ENCODE measurements at places on chromosomes 13 and 19.

DNA sequence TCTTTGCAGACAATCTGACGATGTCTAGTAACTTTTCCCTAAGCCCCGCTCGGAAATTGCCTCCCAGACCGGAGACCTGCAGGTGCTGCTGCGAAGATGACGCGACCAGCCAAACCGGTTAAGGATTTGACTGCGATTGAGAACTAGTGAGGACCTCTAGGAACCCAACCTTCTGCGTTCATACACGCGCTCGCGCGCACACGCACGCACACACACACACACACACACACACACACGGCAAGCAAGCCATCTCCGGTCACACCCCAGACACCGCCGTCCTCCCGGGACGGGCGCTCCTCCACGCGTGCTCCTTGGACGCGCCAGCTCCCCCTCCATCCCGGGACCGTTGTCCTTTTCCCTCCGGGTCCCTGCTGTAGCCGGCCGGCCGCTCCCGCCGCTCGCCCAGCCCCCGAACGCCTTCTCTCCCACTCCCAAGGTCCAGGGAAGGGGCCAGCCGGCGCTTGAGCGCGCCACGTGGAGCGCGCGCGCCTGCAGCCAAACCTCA is 1.2 kb downstream of the TBC1D4 start:
- DNase-seq = no peak

DNA sequence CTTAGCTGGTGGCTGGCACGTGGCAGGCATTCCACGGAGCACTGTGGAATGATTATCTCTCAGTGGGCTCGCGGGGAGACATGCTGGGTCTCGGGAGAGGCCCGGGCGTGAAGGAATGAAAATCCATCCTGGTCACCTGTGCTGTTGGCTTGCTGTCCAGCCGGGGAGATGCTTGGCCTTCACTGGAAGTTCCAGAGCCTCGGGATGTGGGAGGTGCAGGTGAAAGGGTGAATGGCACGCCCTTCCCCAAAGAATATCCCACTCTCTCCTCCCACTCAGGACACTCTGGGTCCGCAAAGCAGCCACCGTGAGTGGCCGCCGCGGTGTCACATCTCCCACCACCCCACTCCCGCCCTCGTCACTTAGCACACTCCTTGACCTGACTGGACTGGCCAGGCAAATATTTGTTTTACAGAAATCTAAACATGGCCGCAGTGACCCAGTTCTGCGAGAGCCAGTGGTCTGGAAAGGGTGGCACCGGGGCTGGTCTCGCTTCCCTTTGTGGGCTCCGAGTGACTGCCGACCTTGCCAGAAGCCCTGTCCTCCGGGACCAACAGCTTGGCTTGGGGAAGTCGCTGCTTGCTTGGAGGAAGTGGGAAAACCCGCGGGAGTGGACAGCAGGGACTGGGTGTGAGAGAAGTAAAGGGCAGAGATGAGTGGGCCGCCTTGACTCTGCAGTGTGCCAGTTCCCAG is 8.0 kb downstream of the DPP9 start:
- no peak for DNase-seq

GRCh38 chr19:41933693-41934426 is 5.6 kb upstream of the ERFL start:
- no peak for DNase-seq

GRCh38 chr19:1214862-1215731 is 9.5 kb downstream of the STK11 start:
- DNase-seq = no peak

GRCh38 chr13:110415669-110416068 is 108.6 kb downstream of the COL4A2 start:
- DNase-seq = no peak

DNA sequence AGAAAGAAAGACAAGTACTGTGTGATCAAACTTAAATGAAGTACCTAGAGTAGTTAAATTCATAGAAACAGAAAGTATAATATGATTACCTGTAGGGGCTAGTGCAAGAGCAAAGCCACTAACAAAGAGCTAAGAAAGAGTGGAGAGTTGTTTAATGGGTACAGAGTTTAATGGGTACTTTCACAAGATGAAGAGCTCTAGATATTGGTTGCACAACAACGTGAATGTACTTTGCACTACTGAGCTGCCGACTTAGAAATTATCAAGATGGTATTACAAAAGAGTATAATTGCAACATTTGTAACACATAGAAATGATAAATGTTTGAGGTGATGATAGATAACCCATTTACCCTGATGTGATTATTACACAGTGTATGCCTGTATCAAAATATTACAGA is 140.3 kb upstream of the GPC6 start:
- no peak for DNase-seq

DNA sequence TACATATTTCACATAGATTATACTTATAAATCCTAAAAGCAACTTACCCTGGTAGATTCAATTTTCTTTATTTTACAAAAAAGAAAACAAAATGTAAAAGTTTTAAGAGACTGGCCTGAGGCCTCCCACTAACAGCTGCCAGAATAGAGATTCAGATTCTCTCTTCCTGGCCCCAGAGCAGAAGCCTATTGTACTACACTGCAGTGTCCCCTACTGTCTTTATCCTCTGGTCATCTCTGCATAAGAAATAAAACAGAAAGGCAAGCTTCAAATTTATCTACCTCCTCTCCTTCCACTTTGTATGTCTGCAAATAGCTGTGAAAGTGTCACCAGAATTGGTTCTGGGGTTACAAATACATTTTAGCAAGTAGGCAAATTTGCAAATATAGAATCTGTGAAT is 1004.1 kb upstream of the PCDH9 start:
- DNase-seq = no peak

DNA sequence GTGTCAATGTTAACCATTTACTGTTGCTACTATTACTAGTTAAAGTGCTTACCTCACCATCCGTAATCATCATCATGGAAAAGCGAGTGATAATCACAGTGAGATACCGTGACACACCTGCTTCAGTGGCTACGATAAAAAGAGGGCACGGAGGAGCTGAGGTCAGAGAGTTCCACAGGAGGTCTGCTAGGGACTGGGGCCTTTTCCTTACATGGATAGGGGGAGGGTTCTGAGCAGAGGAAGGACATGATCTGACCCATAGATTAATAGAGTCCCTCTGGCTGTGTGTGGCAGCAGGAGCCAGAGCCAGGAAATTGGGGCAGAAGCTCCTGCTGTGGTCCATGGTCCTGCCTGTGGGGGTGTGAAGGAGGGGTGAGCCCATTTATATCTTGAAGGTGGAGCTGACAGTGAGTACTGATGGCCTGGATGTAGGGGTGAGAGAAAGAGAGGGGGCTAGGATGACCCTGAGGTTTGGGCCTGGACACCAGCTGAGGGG is 136.7 kb downstream of the SIPA1L3 start:
- DNase-seq = no peak

DNA sequence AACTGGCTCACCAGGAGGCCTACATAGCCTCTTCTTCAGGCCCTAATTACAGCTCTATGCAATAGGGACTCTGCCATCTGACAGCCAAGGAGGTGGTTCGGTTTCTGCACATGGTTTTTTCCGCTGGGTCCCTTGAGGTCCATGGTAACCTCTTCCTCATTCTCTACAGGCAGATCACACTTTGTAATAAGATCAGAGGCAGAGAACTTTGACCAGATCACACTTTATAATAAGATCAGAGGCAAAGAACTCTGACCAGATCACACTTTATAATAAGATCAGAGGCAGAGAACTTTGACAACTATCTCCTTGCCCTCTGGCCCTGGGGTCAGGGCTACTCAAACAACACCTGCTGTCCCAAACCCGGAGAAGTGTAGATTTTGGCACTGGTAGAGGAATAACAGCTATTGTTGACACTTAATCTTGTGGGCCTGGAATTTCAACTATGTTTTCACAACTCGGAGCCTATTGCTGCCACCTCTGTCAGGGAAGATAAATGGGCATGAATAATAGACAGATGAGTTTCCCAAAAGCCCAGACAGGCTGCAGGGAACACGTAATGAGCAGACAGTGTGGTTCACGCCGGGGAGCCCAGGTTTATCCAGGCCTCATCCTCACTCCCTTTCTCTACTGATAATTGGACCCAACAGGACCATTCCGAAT is 246.1 kb downstream of the UQCRFS1 start:
- no peak for DNase-seq

GRCh38 chr19:5102520-5102919 is 133.6 kb downstream of the KDM4B start:
- DNase-seq = no peak

DNA sequence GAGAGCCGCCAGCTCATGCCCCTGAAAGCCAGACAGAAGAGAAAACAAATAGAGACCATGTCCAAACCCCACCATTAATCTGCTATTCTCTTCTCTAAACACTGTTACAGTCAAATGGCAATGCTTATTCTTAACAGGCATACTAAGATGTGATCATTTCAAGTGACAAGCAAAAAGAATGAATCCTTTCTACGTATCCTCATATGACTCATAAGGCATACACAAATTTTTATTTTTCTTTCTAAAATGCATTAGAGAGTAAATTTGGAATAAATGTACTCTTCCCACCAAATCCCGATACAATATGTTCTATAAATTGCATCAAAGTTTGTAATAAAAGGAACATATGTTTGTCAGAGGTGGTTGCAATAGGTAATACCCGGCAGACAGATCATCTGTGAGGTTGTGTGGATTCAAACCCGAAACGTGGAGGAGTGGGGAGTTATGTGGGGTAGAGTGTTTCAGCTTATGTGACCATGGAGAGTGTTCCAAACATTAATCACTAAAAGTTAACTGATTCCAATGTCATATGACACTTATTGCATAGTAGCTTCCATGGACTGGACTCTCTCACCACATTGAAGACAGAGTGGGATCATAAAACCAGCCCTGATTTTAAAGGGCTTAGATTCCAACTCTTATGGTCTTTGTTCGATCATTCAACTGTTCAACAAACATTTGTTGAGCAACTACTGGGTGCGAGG is 213.1 kb downstream of the DCLK1 start:
- DNase-seq = no peak

DNA sequence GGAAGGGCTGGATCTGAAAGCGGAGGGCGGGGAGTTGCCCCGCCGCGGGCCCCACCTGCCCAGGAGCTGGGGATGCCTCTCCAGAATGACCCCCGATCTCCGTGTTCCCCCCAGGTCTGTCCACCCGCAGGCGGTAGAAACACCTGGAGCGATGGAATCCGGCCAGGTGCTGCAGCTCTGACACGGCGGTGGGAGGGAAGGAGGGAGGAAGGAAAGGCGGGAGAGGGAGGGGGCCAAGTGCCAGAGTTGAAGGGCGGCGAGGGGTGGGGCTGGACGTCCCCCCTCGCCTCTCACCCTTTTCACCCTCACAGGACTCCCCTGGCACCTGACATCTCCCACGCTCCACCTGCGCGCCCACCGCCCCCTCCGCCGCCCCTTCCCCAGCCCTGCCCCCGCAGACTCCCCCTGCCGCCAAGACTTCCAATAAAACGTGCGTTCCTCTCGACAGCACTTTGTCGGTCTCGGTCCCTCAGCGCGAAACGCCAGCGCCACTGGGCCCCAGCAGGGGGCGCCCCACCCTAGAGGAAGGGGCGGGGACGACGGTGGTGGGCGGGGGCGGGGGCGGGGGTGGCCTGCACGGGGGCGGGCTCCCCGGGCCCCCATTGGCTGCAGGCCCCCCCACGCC is 337 bp upstream of the FXYD7 start:
- peak; percentile 74 for DNase-seq

DNA sequence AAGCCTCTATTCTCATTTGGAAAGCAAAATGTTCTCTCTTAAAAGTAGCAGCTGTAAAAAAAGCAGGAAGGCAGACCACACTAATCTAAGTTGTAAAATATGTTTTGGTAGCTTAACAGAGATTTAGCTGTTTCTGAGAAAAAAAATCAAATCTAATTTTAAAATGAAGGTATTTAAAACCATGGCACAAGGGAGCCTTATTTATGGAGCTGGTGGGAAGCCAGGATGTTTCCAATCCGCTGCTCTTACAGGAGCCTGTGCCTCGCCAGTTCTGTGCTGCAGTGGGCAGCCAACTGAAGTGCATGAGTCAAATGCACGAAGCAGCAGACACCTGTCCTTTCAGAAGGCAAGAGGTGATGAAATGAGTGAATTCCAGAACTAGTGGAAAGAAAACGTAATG is 28.2 kb downstream of the GPC6 start:
- DNase-seq = no peak

DNA sequence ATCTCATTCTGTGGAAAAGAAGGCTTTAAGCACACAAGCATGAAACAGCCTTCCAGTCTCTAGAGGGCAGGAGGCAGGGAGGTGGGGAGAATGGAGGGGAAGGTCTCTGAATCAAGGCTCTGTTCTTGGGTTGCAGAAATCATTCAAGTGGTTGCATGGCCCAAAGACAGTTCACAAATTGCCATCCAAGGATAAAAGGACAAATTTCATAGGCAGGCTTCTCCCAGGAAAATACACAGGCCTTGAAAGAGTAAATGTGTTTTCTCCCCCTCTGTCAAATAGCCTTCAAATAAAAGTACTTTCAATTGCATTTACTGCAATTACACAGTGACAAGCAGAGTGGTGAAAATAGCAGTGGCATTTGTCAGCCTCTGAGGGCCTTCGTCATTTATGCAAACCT is 450.8 kb downstream of the DCT start:
- DNase-seq = no peak

DNA sequence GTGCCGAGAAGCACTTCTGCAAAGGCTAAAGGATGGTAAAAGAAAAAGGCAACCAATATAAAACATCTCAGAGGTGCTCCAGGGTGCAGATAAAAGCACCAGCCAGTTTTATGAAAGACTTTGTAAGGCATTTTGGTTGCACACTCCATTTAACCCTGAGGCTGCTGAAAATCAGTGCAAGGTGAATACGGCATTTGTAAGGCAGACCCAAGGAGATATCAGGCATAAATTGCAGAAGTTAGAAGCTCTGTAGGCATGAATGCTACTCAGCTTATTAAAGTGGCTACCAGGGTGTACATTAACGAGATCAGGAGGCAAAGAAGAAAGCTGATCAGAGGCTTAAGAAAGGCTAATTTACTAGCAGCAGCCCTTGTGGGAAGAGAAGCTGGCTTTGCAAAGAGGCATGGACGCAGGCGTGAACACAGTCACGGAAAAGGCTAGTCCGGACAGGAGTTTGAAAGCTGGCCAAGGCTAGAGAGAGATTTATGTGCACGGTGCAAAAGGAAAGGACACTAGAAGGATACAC is 99.6 kb downstream of the ZNF429 start:
- no peak for DNase-seq

DNA sequence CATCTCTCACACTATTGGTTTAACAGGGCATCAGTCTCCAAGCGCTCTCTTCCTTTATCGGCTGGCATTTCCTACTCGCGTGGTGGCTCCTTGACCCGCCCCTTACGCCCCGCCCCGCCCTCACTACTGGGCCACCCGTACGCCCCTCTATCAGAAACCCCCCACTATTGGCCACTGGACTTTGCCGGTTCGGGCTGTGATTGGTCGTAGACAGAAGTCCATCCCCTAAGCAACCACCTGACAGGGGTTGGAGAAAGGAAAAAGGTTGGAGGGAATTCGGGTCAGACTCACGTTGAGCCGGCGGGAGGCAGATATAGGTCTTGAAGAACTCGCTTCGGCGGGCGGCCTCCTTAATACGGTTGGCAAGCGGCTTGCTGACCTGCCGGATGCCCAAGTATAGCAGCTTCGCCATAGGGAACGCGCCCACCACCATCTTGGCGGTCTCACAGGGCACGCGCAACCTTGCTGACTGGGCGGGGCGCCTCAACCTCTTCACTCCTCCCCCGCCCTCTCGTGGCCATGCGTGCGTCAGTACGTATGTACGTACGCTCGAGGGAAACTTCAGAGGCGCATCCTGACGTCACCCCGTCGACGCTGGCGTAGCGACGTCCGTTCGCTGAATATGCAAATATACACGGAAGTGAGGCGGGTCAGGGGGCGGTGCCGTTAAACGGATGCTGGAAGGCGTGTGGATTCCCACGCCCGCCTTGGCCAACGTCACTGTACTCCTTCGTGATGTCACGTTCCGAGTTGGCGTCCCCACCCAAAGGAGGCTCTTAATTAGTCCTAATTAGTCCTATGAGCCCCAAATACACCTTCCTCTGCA is at the start of gene OPA3:
OPA3 (minus strand) TSS at position 471 of the 826 bp plus-strand sequence; CDS start at position 433, 38 bp downstream.
- DNase-seq = peak; percentile 100
